Kidney capillary endothelial cell (primary cell): ENCODE measurements at places on chromosomes 7 and 10.

- DNase-seq, result no peak
These were observed 164.9 kb upstream of the TRIM24 start for GRCh38 chr7:138295049-138295637.

- DNase-seq, result no peak
These were observed 37.8 kb downstream of the DPYSL4 start for GRCh38 chr10:132224343-132225072.

GRCh38 chr7:158077934-158078910 lies 509.4 kb downstream of the PTPRN2 start:
- DNase-seq, result no peak

DNA sequence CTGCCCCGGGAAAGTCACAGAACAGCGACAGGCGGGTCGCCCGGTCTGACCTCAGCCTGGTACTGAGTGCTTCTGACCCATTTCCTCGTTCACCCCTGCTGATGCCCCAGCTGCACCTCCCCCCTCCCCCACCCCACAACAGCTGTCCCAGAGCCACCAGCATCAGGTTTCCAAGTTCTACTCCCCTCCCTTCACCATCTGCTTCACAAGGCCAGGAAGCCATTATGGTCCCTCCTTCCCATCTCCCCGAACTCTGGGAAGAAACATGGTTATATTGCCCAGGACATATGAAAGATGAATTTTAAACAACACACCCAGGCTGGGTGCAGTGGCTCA lies 301.9 kb upstream of the GALNT17 start:
- DNase-seq, result no peak

DNA sequence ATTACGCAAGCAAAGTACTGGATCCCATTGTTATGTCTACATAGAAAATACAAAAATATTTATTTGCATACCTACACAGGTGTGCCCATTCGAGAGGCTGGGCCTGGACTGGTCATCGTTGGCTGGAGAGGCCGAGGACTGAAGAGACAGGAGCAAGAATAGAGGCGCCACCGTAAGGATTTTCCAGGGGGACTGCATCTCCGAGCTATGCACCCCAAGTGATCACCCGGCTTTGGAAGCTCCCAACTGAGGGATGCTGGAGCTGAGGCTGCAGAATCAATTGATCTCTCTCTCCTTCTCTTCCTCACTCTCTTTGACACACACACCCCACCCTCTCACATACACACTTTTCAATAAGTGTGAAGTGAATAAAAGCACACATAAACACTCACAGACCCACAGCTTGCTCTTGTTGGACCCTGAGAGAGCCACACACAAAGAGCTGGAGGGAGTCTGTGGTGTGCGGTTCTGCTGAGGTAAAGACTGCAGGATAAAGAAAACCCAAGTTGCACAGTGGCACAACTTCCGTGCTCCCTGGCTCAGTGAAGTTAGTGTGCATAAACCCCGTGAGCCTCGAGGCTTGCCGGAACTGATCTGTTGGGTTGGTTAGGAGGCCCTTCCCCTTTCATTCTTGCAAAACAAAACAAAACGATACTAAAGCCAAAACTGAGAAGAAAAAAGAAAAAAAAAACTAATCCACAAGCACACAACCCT lies at the start of gene AOAH:
Gene AOAH, minus strand, starts transcription at position 544 of the 714 bp plus-strand sequence. Its CDS starts 346 bp downstream, at position 198.
- DNase-seq, result no peak

- DNase-seq, result peak; percentile 90
These were observed 45.0 kb upstream of the AGBL3 start for GRCh38 chr7:134941185-134941900.

- DNase-seq, result peak; percentile 60
These were observed 13.3 kb upstream of the EXOC6 start for GRCh38 chr10:92834986-92835385.

GRCh38 chr7:16934722-16935340 lies 53.0 kb upstream of the AGR3 start:
- no peak for DNase-seq

GRCh38 chr10:133397938-133398337 lies 4.0 kb downstream of the MTG1 start:
- no peak for DNase-seq

DNA sequence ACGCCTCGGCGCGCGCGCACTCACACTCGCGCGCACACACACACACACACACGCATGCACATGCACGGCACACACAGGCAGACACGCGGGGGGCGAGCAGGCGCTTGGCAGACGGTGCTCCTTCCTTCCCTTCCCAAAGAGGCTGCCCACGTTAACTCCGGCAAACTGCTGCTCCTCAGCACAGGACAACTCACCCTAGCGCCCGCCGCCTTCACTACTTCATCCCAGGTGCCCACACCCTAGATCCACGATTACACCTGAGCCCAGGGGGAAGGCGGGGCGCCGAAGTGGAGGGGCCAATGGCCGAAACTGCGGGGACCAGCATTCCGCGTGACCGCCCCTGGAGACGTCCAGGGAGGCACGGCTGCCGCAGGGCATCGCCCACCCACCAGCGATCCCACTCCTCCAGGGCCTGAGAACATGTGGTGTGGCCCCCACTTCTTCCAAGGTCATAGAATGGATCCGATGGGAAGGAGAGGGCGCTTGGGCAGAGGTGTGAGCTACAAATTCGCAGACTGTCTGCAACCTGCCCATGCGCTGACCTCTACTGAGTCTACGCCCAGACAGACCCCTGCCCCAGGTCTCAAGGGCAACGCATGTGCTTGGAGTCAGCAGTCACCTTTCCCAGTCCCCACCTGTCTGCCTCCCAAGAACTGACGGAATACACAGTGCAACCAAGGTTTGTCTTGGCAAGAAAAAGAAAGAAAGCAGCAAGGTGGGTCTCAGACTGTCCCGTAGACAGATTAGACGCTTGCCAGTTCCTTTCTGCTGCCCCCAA lies 74.6 kb downstream of the CALN1 start:
- DNase-seq, result no peak

- DNase-seq, result no peak
These were observed 122.2 kb downstream of the NOC3L start for GRCh38 chr10:94240491-94240890.

DNA sequence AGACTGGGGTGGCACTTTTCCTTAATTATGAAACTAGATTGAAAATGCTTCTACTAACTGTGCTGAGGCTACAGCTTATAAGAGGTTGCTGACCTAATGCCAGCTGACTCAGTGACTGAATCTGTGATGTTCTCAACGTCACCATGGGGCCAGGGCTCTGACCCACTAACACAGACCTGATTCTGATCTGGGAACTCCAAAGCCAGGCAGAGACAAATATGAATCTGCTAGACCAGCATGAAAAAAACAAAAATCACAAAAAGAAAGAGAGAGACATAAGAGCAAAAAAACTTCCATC lies 16.1 kb downstream of the USP6NL start:
- DNase-seq, result no peak

DNA sequence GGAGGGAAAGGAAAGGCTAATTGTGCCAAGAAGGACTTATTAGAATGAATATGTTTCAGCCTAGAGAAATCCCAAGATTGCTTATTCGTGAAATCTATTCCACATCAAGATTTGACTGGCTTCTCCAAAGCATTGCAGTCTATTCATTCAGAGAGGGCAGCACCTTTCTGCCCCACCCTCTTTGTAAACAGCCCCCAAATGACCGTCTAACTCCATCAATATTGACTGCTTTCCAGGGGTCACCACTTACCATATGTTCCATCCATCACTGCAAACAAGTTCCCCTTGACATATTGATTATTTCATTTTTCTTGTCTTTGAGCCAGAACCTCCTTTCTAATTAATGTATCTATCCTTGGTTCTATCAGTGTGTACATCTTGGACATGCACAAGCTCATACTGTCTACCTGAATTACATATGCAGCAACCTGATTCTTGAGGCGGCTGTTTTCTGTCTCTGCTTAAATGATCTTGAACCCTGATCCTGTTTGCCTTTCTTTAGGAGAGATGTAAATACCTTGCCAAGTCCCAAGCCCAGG lies 44.2 kb upstream of the PTER start:
- no peak for DNase-seq

DNA sequence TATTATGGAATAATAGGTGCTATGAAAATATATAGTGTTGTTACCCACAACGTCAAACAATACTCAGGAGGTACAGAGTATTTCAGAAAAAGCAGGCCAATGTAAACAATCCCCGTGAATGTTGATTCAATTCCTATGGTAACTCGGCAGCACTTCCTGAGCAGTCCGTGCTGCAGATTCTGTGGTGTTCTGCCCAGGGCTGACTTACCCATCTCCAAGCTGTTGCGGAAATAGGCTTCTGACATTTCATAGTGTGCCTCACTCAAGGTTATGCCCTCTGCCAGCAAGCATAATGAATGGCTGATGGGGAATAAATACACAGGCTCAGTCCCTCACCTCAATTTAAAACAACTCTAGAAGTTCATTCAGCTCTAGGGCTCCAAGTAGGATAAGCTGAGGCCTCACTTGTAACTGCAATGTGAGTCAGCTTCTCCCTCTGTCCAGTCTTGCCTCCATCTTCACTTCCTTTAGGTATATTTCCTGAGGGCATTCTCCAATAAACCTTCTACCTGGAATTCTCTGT lies 177.6 kb downstream of the GNAI1 start:
- DNase-seq, result peak; percentile 89

GRCh38 chr10:4569151-4569550 lies 256.9 kb upstream of the AKR1E2 start:
- no peak for DNase-seq

DNA sequence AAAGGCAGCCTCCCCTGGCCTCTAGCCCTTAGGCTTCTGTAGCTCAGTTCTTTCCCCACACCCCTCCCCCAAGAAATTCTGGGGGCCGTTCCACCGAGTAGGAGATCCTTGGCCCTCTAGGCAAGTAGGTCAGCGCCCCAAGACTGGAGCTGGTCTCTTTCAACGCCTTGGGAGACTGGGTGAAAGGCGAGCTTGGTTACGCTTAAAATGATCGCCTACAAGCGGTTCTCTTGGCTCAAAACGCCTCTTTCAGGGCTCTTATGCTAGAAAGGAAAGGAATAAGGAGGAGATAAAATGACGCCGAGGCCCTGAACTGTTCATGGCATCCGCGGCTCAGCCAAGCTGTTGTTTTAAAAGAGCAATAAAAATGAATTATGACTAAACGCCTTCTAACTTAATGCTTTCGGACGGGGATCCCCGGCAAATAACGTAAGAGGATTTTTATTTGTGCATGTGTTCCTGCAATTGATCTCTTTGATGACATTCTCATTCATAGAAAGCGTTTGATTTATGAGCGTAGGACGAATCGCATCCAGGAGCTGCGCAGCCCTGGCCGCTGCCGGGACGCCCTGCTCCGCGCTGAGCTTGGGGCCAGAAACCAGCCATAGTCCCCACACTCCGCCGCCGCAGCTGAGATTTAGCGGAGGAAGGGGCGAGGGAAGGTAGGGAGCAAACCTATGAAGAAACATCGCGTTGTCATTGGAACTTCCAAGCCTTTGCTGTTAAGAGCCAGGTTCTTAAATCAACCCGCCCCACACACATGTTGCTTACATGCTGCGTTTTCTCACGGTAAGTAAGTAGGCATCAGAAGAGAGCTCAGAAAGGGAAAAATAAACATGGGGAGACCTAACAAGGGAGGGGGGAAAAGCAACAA lies 3.0 kb upstream of the HOXA1 start:
- DNase-seq, result no peak

DNA sequence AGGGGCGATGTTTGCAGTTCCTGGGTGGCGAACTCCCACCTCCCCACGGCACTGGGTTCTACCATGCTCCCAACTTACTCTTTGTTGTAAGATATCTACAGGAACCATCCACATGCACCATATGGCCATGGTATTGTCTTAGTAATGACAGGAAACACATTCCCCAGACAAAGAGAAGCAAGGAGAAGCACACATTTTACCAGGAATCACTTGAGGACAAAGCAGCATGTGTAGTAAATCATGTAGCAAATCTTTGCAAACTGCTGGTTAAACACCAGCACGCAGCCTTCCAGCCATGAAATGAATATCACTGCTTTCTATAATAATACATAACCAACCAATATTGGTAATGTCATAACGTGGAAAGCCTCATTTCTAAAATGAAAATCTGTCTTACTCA lies 101.2 kb downstream of the NRP1 start:
- DNase-seq, result peak; percentile 69

- no peak for DNase-seq
These were observed 936.7 kb downstream of the CCSER2 start for GRCh38 chr10:85265121-85265520.

- DNase-seq, result no peak
These were observed 27.2 kb downstream of the IKZF1 start for GRCh38 chr7:50331564-50332208.

DNA sequence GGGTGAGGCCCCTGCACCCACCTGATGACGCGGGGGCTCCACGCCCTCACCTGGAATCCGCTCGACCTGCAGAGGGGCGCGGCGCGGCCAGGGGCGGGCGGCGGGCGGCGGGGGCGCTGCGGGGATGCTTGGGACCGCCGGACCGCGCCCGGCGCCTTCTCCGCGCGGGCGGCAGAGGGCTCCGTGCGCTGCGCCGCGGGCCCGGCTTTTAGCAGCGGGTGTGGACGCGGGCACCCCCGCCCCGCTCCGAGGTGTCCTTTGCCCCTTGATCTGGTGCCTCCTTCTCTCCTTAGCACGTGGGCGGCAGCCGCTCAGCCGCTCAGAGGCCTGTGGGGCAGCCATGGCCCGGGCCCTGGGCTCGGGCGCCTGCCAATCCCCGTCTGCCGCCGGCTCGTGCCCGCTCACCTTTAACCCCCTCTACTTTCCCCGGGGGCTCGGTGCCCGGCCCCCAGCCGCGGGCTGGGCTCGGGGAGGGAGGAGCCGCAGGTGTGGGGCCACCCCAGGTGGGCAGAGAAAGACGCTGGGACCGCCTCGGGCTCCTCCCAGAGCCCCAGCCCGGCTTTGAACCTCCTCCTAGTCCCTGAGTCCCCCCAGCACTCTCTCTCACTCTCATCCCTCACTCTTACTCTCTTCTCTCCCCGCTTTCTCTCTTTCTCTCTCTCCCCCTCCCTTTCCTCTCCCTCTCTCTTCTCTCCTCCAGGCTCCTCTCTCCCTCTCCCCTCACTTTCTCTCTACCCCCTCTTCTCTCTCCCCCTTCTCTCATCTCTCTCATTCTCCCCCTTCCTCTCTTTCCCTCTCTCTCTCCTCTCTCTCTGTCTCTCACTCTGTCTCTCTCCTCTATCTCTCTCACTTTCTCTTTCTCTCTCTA lies 19.7 kb upstream of the VPS37D start:
- DNase-seq, result no peak

GRCh38 chr10:60427709-60428386 lies 38.2 kb upstream of the ANK3 start:
- no peak for DNase-seq

- peak; percentile 88 for DNase-seq
These were observed 272.3 kb downstream of the TRIL start for GRCh38 chr7:28685644-28686417.

DNA sequence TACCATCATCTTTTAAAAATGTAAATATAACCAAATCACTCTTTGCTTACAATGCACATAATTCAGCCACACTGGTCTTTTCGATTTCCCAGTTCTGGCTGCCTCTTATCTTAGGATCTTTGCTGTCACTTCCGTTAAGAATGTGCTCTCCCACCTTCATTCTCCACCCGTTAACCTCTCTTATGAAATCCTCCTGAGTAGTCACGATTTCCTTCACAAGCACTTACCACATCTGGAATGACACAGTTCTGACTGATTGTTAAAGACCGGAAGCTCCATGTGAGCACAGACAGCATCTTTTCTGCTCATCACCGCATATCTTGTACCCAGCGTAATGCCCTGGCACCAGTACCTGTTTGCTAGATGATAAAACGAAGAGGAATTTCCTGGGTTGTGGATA lies 84.3 kb downstream of the CUL2 start:
- peak; percentile 59 for DNase-seq
